ENCODE measurements at places on chromosomes 16 and 17. TPM values are rescaled to one million over a fixed set of nuclear protein-coding genes. Genes with fewer than 3 reads are reported as not detected.

DNA sequence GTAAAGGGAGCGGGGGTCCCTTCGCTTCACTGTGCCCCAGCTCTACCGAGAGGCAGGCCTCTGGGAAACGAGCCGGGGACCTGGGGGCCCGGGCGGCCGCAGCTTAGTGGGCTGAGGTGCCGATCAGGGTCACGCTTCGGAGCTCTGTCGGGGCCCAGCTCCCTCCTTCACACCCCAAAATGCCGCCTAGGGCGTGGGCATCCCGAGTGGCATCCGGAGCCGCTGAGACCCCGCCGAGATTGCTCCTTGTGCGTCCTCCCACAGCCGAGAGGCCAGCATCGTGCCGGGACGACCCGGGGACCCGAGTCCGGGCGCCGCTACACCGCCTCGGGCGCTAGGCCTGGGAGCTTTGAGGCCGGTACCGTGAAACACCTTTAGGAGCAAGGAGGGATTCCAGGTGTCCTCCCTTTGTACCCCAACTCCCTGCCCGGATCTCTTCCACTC lies 1.3 kb downstream of the SALL1 start:
- DNase-seq, result no peak

The SPOP gene
- 36.0 TPM for total RNA-seq

- no peak for DNase-seq
Measured at GRCh38 chr16:62625326-62625725, 589.1 kb upstream of the CDH8 start.

The ACSM2A gene
- total RNA-seq, result not detected

DNA sequence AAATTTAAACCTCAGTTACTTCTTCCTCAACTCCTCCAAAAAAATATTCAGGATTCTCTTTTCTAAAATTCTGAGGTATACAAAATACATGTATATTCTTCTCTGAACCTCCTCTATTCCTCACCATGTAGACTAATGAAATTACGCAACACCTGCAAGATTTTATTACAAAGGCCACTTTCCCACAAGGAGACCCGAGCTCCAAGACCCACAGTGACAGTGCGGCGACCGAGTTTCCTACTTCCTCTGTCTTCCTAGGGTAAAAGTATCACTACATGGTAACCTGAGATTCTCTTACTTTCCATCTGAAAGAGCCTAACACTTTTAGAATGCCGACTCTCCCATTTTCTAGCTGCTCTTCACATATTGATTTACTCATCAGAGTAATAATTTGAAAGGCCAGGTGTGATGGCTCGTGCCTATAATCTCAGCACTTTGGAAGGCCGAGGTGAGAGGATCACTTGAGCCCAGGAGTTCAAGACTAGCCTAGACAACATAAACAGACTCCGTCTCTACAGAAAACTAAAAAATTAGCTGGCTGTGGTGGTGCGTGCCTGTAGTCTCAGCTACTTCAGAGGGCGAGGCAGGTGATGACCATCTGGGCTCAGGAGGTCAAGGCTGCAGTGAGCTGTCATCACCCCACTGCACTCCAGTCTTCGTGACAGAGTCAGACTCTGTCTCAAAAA lies 35.7 kb downstream of the CYTH1 start:
- DNase-seq, result no peak

DNA sequence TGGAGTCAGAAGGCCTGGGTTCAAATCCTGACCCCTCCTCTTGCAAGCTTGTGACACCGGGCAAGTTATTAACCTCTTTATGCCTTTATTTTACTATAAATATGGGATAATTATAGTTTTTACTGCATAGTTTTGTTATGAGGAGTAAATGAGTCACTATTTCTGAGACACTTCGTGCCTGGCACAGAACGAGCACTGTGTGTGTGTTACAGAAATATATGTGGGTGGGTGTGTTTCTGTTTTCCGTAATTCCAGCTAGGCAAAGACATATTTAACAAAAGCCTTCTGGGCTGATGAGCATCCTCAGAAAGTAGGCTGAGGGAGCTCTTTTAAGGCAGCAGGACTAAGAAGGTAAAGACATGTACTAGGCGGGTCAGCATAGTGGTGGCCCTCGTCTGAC lies 417.9 kb downstream of the MAF start:
- DNase-seq, result no peak

The SPN gene
- not detected for total RNA-seq

- no peak for DNase-seq
Measured at GRCh38 chr17:38442548-38442947, 14.3 kb downstream of the ARHGAP23 start.

The KCNJ2 gene
- not detected for total RNA-seq

DNA sequence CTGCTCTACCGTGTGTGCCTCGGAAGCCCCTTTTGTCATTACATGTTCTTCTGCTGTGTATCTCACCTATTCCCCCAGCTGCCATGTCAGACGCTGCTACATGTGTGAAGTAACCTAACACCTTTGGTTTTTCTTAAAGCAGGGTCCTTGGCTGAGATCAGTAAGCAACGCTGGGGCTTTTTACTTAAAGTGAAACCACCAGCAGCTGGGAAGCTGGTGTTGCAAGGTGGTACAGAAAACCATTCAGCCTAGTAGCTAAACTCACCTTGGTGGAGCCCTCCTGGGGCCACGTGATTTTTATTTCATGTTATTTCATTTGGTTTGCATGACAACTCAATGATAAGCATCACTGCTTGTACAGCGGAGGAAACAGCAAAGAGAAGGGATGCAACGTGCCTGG lies 62.6 kb downstream of the PLCG2 start:
- DNase-seq, result no peak

DNA sequence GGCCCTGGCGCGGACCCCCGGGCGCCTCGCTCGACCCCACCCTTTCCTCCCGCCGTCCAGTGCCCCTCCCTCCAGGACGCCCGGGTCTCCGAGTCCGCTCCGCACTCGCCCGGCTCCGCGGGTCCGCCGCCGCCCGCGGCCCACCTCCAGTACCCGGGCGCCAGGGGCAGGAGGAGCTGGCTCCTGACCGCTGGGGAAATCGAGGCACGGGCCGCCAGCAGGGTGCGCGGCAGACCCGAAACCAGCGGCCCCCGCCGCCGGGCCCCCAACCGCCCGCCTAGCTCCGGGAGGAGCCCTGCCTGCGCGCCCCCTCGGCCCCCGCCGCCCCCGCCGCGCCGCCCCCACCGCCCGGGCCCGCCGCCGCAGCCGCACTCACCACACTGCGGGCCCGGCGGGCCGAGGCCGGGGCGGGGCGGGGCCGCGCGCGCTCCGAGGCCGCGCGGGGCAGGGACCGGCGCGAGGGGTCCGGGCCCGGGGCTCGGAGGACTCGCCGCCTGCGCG lies 333 bp downstream of the MAFG start:
- no peak for DNase-seq

GRCh38 chr17:61822326-61823285 lies 40.7 kb downstream of the BRIP1 start:
- DNase-seq, result no peak

DNA sequence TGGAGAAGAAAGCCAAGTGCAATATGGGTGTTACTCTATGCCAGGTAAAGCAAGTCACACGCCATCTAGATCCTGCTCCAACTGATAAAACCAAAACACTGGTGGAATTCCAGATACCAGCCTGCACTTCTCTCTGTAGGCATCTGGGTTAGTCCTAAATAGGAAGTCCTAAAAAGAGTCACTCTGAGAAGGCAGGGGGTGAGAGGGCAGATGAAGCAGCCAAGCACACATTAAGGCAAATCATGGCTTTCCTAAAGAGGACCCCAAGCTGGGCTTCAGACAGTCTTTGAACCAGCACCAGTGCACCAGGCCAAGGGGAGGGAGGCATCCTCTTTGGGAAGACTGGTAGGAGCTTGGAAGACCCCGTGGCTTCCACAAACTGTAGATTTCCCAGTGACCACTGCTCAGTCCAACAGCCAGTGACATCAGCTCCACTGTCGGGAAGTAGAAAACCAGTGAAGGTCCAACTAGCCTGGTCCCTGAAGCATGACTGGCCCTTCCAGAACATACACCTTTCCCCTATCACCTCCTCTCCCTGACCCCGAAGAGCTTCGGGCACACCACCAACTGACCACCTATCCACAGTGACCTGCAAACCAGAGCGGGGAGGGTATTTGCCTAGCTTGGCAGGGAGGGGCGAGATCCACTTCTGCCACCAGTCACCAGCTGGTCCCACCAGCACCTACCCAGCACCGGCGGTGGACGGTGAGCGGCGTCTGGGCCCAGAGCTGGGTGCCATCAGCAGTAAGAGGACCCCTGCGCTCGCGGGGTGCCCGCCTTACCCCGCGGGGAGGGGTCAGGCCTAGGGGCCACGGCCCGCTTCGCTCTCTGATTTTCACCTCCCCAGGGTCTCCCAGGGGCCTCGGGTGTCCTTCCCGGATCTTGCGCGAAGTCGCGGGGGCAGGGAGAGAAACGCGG lies 1.0 kb downstream of the LITAF start:
- DNase-seq, result peak; percentile 33

- no peak for DNase-seq
Measured at GRCh38 chr17:79645777-79646088, 34.9 kb upstream of the RBFOX3 start.

- DNase-seq, result no peak
Measured at GRCh38 chr16:22264786-22265185, 32.4 kb upstream of the POLR3E start.

- DNase-seq, result no peak
Measured at GRCh38 chr16:27485126-27485525, 64.6 kb downstream of the GTF3C1 start.

DNA sequence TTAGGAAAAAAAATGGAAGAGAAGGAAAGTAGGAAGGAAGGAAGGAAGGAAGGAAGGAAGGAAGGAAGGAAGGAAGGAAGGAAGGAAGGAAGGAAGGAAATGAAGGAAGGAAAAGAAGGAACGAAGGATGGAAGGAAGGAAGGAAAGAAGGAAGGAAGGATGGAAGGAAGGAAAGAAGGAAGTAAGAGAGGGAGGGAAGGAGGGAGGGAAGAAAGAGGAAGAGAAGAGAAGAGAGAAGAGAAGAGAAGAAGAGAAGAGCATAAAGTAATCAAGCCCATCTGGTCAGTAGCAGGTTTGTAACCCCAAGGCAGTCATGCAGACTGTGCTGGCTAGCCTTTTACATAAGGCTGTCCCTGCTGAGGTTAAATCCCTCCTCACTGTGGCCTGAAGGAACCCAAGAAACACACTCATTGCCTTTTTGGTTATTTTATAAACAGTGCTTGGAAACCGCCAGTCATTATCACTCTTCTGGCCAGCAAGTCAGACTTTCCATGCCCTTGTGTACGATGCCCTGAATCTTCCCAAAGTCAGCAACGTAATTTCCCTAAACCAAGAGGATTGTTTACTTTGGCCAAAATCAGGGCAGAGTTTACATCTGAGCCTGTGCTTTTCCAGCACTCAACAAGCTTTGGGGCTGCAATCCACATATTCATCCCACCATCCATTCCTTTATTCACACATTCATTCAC lies 409.6 kb upstream of the MAF start:
- DNase-seq, result no peak

DNA sequence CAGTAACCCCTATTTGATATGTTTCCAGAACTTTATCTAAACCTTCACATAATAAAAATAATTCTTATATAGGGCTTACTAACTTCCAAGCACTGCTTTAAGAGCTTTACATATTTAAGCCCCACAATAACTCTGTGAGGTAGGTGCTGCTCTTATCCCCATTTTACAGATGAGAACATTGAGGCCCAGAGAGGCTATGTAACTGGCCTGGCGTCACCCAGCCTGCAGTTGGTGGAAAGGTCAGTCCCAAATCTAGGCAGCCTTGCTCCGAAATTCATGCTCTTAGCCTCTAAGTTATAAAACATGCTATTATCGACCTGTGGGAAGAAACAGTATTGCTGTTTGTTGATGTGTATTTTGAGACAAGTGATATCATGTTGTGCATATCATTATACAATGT lies 9.0 kb downstream of the NLRC5 start:
- no peak for DNase-seq

DNA sequence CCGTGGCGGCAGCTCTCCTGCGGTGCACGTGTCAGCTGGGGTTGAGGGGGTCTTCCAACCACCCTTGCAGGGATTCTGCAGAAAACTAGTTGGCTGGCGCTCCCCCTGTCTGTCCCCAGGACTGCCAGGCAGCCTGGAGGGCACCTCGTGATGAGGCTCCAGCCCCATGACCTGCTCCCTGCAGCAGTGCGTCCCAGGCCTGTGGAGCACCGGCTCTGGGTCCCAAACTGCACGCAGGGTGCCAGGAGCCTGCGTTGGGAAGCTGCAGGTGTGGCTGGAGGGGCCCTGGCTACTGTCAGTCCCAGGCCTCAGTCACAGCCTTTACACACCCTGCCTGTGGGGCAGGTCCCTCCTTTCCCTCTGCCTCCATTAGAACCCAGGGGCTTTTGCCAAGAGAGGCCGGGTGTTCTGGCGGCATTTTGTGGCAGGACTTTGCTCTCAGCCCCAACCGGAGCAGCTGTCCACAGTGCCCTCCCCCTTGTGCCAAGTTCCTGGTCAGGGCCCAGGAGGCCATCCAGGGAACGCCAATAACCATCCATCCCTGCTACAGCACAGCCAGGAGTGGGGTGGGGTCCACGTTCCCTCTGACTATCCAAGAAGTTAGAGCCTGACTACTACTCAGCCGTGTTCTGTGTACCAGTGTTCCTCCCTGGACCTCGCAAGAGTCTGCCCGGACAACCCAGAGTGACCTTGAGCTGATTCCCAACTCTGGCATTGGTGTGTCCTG lies 9.2 kb downstream of the CHMP6 start:
- no peak for DNase-seq

GRCh38 chr17:74362069-74362405 lies 369 bp upstream of the BTBD17 start:
- DNase-seq, result no peak

DNA sequence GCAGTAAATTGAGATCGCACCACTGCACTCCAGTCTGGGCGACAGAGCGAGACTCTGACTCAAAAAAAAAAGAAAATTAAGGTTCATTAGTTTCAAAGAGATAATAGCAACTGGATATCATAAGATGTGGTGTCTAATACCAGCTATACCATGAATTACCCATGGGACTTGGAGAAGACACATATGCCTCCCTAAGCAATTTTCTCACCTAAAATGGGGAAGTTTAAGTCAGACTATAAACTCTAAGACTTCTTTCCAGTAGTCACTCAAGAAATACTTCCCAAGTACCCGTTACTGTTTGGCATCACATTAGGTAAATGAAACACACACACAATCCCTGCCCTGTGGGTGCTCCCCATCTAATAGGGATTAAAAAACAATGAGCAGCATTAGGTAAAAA lies 22.6 kb downstream of the SMURF2 start:
- no peak for DNase-seq

The FBXO39 gene
- 0.67 TPM for total RNA-seq

The PMFBP1 gene
- total RNA-seq, result 0.49 TPM

- DNase-seq, result no peak
Measured at GRCh38 chr17:45722161-45722560, 62.0 kb upstream of the CRHR1 start.

- DNase-seq, result no peak
Measured at GRCh38 chr16:1428511-1428910, 2.4 kb upstream of the PERCC1 start.

DNA sequence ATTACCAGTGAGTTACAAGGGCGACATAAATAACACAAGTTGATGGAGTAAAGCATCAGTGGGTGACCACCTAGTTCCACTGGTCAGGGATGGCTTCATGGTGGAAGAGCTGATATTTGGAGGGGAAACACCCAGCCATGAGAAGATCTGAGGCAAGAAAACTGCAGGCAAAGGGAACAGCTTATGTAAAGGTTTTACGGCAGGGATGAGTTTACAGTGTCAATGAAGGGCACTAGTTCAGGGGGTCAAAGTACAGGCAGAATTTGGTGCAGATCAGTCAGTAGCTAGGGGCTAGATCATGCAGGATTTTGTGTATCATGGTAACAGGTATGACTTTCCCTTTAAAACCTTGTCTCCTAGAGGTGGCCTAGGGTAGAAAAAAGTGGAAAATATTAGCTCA lies 339.6 kb downstream of the PMP22 start:
- DNase-seq, result no peak

The HSPB9 gene
- total RNA-seq, result not detected

All from mammary epithelial cell (primary cell).